ENCODE measurements at places on chromosomes 6 and 20. TPM values are rescaled to one million over a fixed set of nuclear protein-coding genes. Genes with fewer than 3 reads are reported as not detected.

DNA sequence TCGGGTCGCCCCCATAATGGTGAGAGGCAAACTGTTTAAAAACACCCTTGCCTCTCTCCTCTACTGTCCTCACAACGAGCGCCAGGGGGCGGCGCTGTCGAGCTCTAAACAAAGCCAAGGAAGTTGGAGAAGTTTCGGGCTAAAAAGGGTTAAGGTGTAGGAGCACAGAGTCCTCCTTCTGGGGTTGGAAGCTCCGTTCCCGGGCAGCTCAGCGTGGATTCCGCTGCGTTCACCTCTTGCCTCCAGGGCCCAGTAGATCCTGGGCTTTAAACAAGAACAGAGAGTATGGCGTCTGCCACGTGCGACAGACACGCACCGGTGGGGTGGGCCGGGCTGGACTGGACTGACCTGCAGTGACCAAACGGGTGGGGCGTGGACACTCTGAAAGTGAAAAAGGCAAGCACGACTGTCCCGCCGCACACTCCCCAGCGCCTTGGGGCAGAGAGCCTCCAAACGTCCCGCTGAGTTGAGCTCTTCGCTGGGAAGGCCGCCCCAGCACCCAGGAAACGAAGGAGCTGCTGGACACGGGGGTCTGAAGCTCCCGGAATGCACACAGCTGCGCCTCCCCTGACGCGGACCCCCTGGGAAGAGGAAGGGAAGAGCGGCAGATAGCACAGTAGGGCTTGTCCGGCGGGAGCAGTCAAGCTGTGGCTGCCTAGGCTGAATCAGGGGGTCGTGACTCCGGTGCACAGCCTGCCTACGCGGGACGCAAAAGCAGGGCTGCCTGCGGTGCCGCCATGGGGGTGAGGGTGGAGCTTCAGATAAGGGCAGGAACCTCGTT, 1.6 kb upstream of the THBD start:
- DNase-seq, result no peak

DNA sequence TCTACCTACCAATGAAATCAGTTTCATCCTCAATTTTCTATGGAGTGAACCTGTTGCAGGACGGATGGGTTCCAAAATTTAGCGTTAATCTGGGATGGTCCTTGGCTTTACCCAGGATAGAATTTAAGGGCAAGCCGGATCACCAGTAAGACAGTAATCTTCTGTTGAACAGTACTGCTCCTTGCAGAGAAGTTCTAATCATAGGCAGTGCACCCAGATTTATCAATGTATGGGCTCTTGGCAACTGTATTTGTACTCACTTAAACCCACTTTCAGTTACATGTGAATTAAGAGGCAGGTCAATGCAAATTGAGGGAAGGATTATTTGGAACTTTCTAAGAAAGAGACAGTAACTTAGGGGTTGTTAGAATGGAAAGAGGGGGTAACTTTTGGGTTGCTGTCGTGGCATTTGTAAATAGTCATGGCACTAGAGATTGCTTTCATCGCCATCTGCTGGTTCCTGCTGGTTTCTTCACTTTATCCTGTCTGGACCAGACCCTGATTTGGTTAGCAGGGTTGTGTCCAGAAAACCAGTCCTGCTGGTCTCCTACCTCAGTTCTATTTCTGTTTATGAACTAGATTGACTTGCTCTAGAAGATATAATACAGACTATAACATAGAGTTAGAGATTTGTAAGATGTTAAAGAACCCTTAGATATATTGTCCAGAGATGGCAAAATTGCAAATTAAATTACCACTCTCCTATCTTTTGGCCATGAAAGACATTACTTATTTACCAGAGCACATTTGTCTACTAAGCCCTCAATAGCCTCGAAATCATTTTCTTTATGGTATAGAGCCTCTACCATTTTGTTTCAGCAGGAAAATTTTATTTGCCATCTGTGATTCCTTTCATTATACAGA, 646.3 kb downstream of the UTRN start:
- DNase-seq, result peak; percentile 16

GRCh38 chr6:46036911-46037310, 21.3 kb upstream of the CLIC5 start:
- DNase-seq, result no peak

DNA sequence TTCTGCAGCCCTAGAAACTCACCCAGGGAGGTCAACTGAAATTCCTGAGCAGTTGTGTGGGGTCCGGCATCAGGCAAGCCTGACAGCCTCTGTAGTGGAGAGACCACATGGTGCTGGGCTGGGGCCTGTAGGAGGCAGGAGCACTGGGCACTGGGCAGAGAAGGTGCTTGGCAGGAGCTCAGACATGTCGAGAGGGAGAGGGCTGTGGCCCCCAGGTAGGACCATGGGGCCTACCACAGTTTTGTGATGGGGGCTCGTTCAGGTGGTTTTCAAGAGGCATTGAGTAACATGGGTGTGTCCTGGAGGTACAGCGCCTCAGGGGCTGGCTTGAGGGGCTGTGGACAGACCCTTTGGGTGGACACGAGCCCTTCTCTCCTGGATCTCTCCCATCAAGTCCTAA, 15.9 kb downstream of the SLC22A23 start:
- no peak for DNase-seq

DNA sequence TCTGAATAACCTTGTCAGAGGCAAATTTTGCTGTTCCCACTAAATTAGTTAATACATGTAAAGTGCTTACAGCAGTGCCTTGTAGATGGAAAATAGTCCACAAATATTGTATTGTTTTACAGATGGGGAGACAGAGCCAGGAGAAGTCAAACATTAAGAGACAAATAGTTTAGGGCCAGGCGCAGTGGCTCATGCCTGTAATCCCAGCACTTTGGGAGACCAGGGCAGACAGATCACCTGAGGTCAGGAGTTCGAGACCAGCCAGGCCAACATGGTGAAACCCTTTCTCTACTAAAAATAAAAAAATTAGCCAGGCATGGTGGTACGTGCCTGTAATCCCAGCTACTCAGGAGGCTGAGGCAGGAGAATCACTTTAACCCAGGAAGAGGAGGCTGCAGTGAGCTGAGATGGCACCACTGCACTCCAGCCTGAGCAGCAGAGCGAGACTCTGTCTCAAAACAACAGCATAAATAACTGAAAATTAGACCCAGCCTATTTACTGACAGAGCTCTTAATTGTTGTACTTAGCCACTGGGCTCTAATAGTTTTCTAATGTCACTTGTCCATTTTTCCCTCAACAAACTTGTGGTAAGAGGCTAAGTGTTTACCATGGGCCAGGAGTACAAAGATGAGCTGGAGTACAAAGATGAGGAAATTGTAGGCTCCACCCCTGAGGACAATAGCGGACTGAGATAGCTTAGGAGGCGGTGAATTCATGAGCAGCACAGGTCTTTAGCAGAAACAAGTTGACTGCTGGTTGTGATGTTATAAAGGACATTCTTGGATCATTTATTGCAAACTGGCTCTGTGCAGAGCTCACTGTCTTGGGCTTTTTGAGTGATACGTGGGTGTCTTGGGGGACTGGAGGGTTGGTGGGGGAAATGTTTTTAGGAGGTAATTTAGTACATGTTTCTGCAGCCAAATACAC, 6.4 kb downstream of the ZSWIM3 start:
- DNase-seq, result no peak

DNA sequence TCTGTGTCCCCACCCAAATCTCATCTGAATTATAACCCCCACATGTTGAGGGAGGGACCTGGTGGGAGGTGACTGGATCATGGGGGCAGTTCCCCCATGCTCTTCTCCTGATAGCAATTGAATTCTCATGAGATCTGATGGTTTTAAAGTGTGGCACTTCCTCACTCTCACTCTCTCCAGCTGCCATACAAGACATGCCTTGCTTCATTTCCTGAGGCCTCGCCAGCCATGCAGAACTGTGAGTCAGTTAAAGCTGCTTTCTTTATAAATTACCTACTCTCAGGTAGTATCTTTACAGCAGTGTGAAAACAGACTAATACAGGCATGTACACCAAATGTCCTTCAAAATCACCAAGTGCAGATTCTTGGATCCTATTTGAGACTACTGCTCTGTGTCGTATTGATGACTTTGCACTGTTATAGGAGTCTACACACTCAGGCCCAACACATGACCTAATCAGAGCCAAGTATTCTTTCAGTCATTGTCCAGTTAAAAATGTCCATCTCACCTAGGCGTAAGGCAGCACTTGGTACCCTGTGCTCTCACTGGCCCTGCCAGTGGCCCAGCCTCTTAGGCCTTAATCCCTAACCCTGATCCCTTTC, 52.8 kb upstream of the UST start:
- DNase-seq, result no peak

- DNase-seq, result no peak
Measured at GRCh38 chr6:128371136-128371535, 149.3 kb downstream of the PTPRK start.

DNA sequence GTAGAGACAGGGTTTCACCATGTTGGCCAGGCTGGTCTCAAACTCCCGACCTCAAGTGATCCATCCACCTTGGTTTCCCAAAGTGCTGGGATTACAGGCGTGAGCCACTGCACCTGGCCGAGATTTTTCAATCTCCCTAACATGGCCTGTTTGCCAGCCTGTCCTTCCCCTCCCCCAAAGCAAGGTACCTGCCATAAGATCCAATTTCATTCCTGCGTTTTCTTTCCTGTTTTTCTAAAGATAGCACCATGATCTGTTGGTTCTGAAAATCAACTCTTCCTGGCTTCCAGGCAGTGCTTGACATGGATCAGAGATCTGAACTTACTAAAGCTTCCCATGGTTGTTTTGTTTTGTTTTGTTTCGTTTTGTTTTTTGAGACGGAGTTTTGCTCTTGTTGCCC, 7.5 kb downstream of the MGME1 start:
- DNase-seq, result no peak

DNA sequence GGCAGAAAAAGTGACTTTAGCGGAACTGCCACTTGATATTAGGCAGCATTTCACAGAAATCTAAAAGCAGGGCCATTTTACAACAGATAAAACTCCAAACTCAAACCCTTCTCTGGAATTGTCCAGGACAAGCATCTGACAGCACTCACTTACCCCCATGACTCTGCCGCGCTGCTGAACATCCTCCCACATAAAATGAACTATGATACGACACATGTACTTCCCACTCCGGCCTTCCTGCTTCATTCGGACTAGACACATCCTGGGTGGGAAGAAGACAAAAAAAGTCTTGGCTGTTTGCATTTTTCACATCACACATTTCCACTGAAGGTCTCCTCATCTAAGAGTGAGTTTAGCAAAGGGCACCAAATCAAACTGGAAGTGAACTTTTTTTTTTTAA, 54.8 kb upstream of the FAM83C start:
- no peak for DNase-seq

- no peak for DNase-seq
Measured at GRCh38 chr6:137365707-137366437, 128.3 kb downstream of the OLIG3 start.

DNA sequence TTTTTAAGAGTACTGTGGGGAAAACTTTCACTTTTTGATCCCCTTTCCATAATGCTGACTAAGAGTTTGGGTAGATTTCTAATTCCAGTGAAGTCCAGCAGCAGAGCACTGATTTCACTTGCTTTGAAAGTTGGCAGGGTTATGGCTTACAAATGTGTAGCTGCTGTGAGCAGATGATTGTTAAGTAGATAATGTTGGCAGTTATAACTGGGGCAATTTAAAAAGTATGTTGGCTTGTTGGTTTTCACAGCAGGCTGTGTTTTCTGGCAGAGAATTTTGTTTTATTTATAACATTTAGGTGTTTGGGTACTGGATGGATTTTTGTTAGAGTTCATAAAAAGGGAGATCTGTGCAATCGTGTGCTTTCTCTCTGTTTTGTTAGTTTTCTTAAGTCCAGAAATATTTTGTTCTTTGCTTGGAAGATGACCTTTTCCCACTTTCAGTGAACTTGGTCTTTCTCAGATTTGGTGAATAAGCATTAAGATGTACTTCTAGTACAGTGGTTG, 31.4 kb downstream of the AFDN start:
- no peak for DNase-seq

GRCh38 chr6:149474108-149474935, 10.5 kb downstream of the ZC3H12D start:
- no peak for DNase-seq

GRCh38 chr20:58392286-58392685, 3.3 kb downstream of the VAPB start:
- DNase-seq, result no peak

DNA sequence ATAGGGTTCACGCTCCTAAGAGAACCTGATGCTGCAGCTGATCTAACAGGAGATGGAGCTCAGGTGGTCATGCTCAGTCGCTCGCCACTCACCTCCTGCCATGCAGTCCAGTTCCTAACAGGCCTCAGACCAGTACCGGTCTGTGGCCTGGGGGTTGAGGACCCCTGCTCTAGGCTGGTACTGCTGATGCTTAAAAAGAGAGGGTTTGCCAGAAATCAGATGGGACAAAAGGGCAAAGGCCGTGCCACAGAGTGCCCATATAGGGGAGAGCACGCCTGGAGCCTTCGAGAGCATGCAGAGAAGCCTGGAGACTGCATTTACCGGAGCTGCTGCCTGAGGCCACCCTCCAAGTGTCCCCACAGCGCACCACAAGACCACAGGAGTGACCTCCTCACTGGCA, 75.5 kb downstream of the PTPN1 start:
- DNase-seq, result no peak

Gene MLIP
- total RNA-seq, result not detected

Gene PXDC1
- 0.44 TPM for total RNA-seq

Gene MRPS10
- total RNA-seq, result 17.0 TPM

Gene LY86
- total RNA-seq, result not detected

Gene CLIC5
- 4.7 TPM for total RNA-seq

Gene SIM1
- total RNA-seq, result not detected

Gene CST8
- not detected for total RNA-seq

Data from CD8-positive, alpha-beta T cell (primary cell).